Aorta (tissue), 5 donors: ENCODE measurements at places on chromosomes 16 and 17.

DNA sequence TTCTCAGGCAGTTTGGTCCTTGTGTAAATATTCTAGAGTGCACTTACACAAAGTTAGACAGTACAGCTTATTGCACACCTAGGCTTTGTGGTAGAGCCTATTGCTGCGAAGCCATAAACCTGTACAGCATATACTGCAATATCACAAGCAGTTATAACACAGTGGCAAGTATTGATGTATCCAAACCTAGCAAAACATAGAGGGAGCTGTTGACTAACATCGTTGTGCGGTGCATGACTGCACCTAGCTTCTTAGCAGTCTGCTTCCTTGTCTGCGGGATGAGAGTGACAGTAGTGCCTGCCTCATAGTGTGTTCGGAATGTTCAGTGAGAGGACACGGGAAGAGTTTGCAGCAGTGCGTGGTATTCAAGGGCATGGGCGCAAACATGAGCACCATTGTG, 78.9 kb downstream of the MPRIP start:
- H3K36me3 ChIP-seq: no peaks in the 10 kb centered on the region
- peaks cover 8% of the 10 kb centered on the region for H3K4me1 ChIP-seq
- no peak for DNase-seq
- no peak overlapping the region for H3K4me3 ChIP-seq

- no peaks in the 10 kb centered on the region for H3K4me1 ChIP-seq
- H3K4me3 ChIP-seq: no peak overlapping the region
- H3K27ac ChIP-seq: no peak overlapping the region
- no peaks in the 10 kb centered on the region for H3K27me3 ChIP-seq
Observed at GRCh38 chr17:49388692-49389513, 25.8 kb downstream of the PHB1 start.

- no peaks in the 10 kb centered on the region for H3K36me3 ChIP-seq
- H3K4me3 ChIP-seq: no peak overlapping the region
- H3K27ac ChIP-seq: peak overlapping the region; percentile 80
- no peak for DNase-seq
Observed at GRCh38 chr17:50219342-50219741, 17.9 kb upstream of the COL1A1 start.

- no peak overlapping the region for H3K27ac ChIP-seq
- DNase-seq: no peak
- H3K4me1 ChIP-seq: no peaks in the 10 kb centered on the region
- H3K27me3 ChIP-seq: no peaks in the 10 kb centered on the region
- no peaks in the 10 kb centered on the region for H3K36me3 ChIP-seq
- no peak overlapping the region for H3K4me3 ChIP-seq
Observed at GRCh38 chr17:20299013-20299412, 168.3 kb downstream of the LGALS9B start.

GRCh38 chr16:11101695-11102522, 154.1 kb downstream of the SOCS1 start:
- no peak for DNase-seq
- no peak overlapping the region for H3K27ac ChIP-seq
- no peaks in the 10 kb centered on the region for H3K36me3 ChIP-seq
- peaks cover 4% of the 10 kb centered on the region for H3K4me1 ChIP-seq
- no peaks in the 10 kb centered on the region for H3K27me3 ChIP-seq
- no peak overlapping the region for H3K4me3 ChIP-seq

- no peaks in the 10 kb centered on the region for H3K4me1 ChIP-seq
- peaks cover 2% of the 10 kb centered on the region for H3K36me3 ChIP-seq
- no peaks in the 10 kb centered on the region for H3K27me3 ChIP-seq
Observed at GRCh38 chr17:75914643-75915267, 10.1 kb upstream of the MRPL38 start.

- peak overlapping the region; percentile 58 for H3K27ac ChIP-seq
- peak; percentile 96 for DNase-seq
- no peaks in the 10 kb centered on the region for H3K36me3 ChIP-seq
Observed at GRCh38 chr17:27353461-27354050, 59.6 kb downstream of the WSB1 start.

GRCh38 chr17:80408872-80409271, 6.1 kb upstream of the ENDOV start:
- H3K27me3 ChIP-seq: no peaks in the 10 kb centered on the region
- no peak for DNase-seq
- no peak overlapping the region for H3K27ac ChIP-seq
- no peaks in the 10 kb centered on the region for H3K4me1 ChIP-seq
- no peaks in the 10 kb centered on the region for H3K36me3 ChIP-seq

DNA sequence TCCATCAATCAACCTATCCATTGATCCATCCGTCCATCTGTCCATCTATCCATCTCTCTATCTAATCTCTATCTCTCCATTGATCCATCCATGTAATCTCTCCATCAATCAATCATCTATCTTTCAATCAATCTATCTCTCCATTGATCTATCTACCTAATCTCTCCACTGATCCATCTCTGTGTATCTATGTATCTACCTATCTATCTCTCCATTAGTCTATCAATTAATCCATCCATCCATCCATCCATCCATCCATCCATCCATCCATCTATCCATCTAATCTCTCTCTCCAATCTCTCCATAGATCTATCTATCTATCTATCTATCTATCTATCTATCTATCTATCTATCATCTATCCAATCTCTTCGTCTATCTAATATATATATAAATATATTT, 3.5 kb upstream of the RNF222 start:
- no peaks in the 10 kb centered on the region for H3K27me3 ChIP-seq
- DNase-seq: no peak
- H3K36me3 ChIP-seq: no peaks in the 10 kb centered on the region
- no peak overlapping the region for H3K4me3 ChIP-seq

- no peak overlapping the region for H3K4me3 ChIP-seq
- H3K4me1 ChIP-seq: no peaks in the 10 kb centered on the region
- H3K36me3 ChIP-seq: no peaks in the 10 kb centered on the region
- DNase-seq: no peak
- H3K27me3 ChIP-seq: peaks cover 3% of the 10 kb centered on the region
Observed at GRCh38 chr17:79902146-79902791, 63.0 kb upstream of the CBX4 start.

- DNase-seq: no peak
- H3K27me3 ChIP-seq: no peaks in the 10 kb centered on the region
- no peak overlapping the region for H3K27ac ChIP-seq
- peak overlapping the region; percentile 74 for H3K4me3 ChIP-seq
- H3K36me3 ChIP-seq: no peaks in the 10 kb centered on the region
- no peaks in the 10 kb centered on the region for H3K4me1 ChIP-seq
Observed at GRCh38 chr16:4936181-4936990, 562 bp downstream of the PPL start.

DNA sequence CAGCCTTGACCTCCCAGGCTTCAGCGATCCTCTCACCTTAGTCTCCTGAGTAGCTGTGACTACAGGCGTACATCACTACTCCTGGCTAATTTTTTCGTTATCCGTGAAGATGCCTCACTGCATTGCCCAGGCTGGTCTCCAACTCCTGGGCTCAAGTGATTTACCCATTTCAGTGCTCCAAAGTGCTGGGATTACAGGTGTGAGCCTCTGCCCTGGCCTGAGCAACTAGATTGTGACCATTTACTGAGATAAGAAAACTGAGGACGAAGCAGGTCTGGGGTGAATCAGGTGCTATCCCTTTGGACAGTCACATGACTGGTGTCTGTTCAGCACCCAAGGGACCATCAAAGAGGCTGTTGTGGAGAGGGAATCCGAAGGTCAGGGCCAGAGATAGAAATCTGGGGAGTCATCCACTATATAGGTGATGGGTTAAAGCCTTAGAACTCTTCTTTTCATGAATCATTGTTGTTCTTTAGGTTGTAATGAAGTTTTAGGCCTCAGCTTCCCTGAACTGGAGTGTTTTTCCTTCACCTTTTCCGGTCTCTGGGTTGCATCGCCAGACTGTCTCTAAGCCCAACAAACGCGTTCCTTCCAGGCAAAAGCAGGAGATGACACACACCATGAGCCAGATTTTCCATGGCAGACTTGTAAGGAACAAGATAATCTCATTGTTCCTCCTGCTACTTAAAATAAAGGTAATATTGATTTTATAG, 62.5 kb downstream of the FTO start:
- no peak overlapping the region for H3K27ac ChIP-seq
- DNase-seq: no peak
- no peak overlapping the region for H3K4me3 ChIP-seq
- peaks cover 2% of the 10 kb centered on the region for H3K4me1 ChIP-seq
- H3K36me3 ChIP-seq: no peaks in the 10 kb centered on the region

GRCh38 chr17:28912281-28912937, 9.5 kb upstream of the DHRS13 start:
- H3K4me1 ChIP-seq: no peaks in the 10 kb centered on the region
- no peaks in the 10 kb centered on the region for H3K27me3 ChIP-seq
- no peak overlapping the region for H3K27ac ChIP-seq

- peak; percentile 20 for DNase-seq
- H3K36me3 ChIP-seq: no peaks in the 10 kb centered on the region
- H3K27me3 ChIP-seq: no peaks in the 10 kb centered on the region
- H3K4me3 ChIP-seq: no peak overlapping the region
- H3K4me1 ChIP-seq: no peaks in the 10 kb centered on the region
- H3K27ac ChIP-seq: no peak overlapping the region
Observed at GRCh38 chr17:61469949-61470348, 17.7 kb downstream of the TBX4 start.

DNA sequence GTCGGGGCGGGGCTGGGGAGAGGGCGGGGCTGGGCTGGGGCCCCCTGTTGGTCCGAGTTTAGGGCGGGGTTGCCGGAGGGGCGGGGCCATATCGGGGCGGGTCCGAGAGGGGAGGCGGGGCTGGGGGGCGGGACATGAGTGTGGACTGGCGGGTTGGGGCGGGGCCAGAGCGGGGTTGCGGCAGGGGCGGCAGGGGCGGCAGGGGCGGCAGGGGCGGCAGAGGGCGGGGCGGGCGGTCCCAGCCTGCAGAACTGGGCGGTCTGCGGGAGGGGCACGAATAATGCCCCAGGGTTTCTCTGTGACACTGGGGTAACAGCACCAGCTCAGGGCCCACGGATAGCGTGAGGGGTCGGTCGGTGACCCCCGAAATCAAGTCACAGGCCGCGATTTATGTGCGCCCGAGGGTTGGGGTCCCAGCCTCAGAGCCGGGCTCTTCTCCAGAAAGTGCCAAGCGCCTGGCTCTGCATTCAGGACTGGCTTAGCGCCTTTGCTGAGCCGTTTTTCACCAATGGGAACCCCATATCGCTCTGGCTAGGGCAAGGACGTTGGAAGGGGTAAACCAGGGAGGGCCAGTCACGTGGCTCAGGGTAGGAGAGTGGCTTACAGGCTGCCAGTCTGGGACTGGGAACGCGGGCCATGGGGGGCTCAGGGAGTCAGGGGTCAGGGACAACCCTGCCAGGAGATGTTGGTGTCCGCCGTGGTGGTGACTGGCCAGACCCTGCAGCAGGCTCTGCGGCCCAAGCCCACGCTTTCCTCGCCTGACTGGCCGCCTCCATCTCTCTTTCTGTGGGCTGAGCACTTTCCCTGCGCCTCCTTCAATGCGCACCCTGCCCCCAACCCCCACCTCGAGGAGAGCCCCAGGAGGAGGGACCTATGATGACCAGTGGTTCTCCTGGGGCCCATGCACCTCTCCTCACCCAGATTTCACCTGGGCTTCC, 1.2 kb upstream of the METTL26 start:
- no peaks in the 10 kb centered on the region for H3K4me1 ChIP-seq
- no peak overlapping the region for H3K27ac ChIP-seq
- DNase-seq: peak; percentile 97
- no peaks in the 10 kb centered on the region for H3K27me3 ChIP-seq

- H3K27me3 ChIP-seq: no peaks in the 10 kb centered on the region
- H3K4me1 ChIP-seq: no peaks in the 10 kb centered on the region
- H3K27ac ChIP-seq: no peak overlapping the region
- H3K4me3 ChIP-seq: no peak overlapping the region
Observed at GRCh38 chr17:44530896-44531418, 26.3 kb upstream of the FZD2 start.

DNA sequence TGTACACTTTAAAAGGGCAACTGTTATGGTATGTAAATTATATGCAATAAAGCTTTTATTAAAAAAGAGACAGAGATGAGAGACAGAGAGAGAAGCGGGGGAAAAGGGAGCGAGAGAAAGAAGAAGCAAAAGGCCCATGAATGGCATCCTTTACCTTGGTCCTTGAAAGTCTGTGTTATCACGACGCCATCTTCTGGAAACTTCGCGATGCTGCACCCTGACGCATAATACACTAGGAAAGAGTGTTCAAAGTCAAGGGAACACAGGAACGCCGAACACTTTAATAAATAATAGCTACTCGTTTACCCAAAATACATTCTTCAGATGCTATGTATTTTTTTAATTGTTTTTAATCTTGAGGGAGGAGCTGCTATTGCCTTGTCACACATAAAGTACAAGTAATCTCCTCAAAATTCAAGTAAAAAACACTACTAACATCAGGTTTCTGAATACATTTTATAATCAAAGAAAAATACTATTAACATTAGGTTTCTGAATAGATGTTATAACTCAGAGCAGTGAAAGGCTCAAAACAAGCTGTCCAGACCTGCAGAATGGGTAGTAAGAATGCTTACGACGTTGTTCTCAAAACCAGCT, 23.0 kb upstream of the SLC38A8 start:
- DNase-seq: no peak
- H3K4me1 ChIP-seq: no peaks in the 10 kb centered on the region
- H3K27ac ChIP-seq: no peak overlapping the region

DNA sequence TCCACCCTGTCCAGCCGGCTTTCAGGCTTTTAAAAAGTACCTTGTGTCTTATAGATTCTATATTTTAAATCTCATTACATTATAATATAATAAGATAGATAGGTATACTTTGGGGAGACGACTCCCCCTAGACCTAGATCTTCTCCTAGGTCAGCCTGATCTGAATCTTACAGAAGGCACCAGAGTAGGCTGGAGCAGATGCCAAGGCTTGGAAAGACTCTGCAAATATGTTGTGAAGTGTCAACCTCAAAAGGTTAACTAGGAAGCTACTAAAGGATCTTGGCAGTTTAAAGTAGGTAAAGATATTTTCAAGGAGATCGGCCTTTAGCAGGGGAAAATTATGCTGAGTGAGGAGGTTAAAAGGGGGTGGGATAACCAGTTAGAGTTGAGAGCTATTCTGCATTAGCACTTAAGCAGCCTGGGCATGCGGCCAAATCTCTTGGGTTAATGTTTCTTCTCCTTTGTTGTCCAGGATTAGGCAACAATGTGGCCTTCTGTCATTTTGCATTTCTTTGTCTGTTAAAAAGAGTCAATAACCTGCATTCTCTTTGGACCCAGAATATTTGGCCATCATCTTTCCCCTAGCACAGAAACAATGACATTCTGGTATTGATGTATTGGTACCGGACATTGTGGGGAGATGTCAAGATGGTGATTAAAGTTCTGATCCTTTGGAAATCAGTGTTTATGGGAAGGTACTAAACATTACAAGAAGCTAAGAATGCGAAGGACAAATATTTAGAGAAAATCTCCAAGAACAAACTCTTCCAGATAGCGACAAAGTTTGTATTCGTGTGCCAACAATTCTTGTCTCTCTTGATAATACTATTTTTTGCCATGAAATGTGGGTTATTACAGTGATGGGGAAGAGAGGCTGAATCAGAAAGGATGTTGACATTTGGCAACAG, 51.2 kb upstream of the DHX40 start:
- no peaks in the 10 kb centered on the region for H3K4me1 ChIP-seq
- H3K27ac ChIP-seq: no peak overlapping the region
- H3K4me3 ChIP-seq: no peak overlapping the region
- no peaks in the 10 kb centered on the region for H3K36me3 ChIP-seq

GRCh38 chr17:64066716-64067115, 46.3 kb upstream of the ICAM2 start:
- no peak overlapping the region for H3K27ac ChIP-seq
- H3K4me1 ChIP-seq: no peaks in the 10 kb centered on the region
- H3K4me3 ChIP-seq: no peak overlapping the region
- no peaks in the 10 kb centered on the region for H3K27me3 ChIP-seq

- H3K4me3 ChIP-seq: no peak overlapping the region
- DNase-seq: no peak
- no peaks in the 10 kb centered on the region for H3K4me1 ChIP-seq
- H3K36me3 ChIP-seq: no peaks in the 10 kb centered on the region
Observed at GRCh38 chr17:7897773-7898172, 9.2 kb downstream of the CHD3 start.
